ENCODE measurements at places on chromosomes 7 and 10.

DNA sequence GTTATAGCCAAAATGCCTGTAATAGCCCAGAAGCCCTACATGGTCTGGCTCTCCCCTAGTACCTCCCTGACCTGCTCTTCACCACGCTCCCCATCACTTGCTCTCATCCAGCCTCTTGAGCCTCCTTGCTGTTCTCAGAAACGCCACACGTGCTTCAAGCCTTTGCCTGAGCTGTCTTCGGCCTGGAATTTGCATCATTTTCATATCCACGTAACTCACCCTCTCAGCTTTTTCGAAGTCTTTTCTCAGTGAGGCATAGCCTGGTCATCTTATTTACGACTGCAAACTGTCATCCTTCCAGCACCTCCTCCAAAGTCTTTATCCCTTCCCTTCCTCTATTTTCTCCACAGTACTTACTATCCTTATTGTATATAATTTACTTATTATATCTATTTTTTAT is 151.0 kb upstream of the AHR start:
- DNase-seq: no peak

DNA sequence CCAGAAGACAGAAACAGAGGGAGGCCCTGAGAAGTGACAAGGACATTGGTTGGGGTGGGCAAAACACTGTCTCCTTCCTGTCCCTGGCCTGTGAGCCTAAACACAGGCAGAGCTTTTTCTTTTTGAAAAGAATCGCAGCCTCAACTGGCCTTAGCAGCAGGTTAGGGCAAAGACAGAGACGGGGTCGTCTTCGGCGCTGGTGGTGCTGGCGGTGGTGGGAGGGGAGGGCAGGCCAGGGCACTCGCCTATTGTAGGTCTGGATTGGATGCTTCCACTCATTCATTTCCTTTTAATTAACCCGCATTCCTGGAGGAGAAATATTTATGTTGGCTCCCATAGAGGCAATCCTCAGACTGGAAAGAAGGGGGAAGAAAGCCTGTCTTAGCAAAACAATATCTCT is 22.6 kb downstream of the WNT8B start:
- DNase-seq: no peak

GRCh38 chr7:5687936-5688630 is 93.4 kb downstream of the RNF216 start:
- DNase-seq: no peak

- DNase-seq: no peak
These were observed 41.6 kb downstream of the SEMA3A start for GRCh38 chr7:84152995-84153394.

DNA sequence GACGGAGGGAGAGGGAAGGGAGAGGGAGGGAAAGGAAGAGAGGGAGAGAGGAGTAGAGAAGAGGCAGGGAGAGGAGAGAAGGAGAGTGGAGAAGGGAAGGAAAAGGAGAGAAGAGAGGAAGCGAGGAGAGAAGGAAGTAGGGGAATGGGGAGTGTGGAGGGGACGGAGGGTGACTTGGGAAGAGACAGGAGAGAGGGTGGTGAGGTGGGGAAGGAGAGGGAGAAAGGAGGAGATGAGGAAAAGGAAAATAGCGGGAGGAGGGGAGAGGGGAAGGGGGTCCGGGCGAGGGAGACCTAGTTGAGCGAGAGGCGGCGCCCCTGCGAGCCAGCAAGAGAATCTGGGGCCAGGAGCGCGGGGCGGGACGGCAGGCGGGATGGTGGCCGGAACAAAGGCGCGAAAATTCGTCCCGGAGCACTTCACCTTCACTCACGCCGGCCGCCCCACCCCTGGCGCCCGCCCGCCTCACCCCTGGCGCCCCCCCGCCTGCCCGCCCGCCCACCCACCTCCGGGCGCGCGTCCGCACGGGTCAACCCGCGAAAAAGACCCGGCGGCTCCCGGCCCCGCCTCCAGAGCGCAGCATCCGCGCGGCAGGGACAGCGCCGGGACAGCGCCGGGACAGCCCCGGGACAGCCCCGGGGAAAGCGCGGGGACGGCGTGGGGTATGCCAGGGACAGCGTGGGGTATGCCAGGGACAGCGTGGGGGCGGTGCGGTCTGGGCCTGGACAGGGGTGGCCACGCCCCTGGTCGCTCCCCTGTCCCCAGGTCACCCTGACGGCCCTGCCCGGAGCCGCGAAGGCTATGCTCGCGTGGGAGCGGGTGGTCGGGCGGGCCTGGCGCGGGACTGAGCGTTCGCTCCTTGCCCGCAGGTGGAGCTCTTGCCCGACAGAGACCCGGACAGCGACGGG is 4.2 kb downstream of the VSTM2A start:
- DNase-seq: no peak

GRCh38 chr7:93927585-93927984 is 6.0 kb downstream of the GNG11 start:
- DNase-seq: no peak

DNA sequence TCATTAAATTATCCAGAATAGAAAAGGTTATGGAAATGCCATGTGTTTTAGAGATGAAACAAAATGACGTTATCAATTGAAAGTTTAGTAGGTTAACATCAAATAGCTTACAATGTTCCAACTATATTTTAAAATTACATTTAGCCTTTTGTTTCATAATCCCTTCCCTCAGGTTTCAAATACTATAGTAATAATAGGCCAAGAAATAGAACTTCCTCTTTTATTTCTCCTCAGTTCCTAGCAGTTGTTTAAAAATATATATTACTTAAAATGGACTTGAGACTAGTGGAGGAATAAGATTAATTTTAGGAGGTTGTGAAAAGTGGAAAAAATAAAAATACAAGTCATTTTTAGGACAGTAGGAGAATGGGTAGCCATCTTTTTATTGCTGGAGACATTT is 16.4 kb upstream of the PDSS1 start:
- DNase-seq: no peak

DNA sequence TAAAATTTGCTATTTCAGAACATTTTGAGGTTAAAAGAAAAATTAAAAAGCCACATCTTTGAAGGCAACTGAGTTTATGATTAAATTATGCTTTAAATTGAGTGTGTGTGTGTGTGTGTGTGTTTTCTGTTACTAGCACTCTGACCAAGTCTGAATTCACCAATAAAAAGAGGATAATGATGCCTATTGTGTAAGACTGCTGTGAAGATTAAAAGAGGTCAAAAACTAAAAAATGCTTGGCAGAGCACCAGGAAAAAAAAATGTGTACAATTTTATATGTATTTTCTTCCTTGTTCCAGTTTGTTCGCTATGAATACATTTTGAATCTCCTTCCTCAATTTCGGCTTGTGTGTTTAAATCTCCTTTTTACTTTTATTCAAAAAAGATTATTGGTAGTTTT is 316.6 kb upstream of the MAGI2 start:
- DNase-seq: no peak

DNA sequence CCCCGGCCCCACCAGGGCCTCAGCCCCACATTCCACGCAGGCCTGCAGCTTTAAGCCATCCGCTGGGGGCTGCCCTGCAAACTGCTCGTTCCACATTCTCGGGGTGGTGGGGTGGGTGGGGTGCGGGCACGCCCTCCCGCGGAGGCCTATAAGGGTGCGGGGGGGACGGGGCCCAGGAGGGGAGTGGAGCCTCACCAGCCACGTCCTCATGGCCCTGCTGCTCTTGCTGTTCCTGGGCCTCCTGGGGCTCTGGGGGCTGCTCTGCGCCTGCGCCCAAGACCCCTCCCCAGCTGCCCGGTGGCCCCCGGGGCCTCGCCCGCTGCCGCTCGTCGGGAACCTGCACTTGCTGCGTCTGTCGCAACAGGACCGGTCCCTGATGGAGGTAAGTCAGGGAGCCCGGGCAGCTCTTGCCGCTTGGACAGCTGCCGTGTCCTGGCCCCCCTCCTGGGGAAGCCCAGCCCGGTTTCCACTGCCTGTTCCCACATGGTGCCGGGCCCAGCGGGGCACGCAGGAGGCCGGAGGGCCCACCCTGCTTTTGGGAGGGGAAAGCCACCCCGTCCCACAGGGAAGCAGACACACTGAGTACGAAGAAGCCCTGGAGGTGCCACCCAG is at the start of gene CYP2W1:
CYP2W1 (plus strand) TSS at position 178 of the 612 bp plus-strand sequence; CDS start at position 209, 31 bp downstream.
- no peak for DNase-seq
